Activated CD4-positive, alpha-beta T cell treated with anti-CD3 and anti-CD28 coated beads, Interleukin-2, Interleukin-4, amounts not matched to agents 100 ng/mL and 50 ng/mL, durations not matched to agents 16 hours and 8 hours (primary cell): ENCODE measurements at places on chromosomes 1 and 21.

GRCh38 chr1:42971841-42972291 lies 13.2 kb upstream of the SLC2A1 start:
- no peak for DNase-seq

DNA sequence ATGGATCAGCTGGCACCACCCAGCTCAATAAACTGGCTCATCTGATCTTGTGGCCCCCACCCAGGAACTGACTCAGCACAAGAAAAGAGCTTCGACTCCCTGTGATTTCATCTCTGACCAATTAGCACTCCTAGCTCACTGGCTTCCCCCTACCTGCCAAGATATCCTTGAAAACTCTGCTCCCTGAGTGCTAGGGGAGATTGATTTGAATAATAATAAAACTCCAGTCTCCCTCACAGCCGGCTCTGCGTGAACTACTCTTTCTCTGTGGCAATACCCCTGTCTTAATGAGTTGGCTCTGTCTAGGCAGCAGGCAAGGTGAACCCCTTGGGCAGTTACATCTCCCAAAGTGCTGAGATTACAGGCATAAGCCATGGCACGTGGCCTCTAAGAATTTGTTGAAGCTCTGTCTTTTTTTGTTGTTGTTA lies 11.8 kb upstream of the RHBDL2 start:
- peak; percentile 14 for DNase-seq

DNA sequence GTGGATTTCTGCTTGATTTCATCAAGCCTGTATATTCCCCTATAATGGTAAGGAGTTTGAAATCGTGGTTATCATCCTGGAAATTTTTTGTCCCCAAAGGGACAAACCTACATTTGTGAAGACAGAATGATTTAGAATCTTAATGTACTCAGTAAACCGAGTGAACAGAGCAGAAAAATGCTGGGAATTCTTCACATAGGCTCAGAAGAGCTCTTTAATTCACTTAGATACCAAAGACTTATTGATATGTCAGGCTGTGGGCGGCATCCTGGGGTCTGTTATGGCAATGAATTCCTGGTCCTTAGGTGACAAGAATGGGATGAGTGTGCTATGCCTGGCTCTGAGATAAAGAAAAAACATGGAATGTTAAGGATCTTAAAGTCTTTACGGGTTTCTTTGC lies 74.9 kb downstream of the ROR1 start:
- DNase-seq, result no peak

GRCh38 chr1:12415038-12415466 lies 185.2 kb downstream of the VPS13D start:
- DNase-seq, result no peak

DNA sequence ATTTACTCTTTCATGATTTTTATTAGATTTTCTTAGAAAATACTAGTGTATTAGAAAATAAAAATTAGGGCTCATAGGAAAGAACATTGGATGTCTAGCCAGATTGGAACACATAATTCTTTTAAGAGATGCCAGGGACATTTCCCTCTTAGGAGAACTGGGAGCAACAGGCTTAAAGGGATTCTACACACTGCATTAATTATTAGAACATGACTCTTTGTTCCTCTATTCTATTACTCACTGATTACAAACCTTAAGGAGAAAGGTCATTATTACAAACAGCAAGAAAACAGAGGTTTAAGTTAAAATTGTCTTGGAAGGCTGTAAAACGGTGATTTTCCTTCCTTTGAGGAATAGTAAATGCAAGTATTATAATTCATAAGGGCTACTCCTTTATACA lies 32.9 kb upstream of the VAV3 start:
- DNase-seq, result no peak

DNA sequence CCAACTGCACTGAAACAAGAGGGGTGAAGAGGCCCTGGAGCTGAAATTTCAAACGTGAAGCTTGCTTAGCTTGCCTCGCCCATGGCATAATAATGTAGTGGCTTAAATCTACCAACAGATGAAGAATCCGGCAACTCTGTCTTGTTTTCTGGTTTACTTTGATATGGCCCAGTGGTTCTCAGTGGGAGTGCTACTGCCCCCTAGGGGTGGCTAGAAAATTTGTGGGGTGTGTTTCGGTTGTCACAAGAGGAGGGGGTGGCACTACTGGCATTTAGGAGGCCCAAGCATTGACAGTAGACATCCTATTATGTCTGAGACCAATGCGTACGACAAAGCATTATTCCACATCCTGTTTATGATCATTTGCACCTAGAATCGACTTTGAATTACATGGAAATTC lies 51.9 kb upstream of the C8B start:
- DNase-seq, result no peak

DNA sequence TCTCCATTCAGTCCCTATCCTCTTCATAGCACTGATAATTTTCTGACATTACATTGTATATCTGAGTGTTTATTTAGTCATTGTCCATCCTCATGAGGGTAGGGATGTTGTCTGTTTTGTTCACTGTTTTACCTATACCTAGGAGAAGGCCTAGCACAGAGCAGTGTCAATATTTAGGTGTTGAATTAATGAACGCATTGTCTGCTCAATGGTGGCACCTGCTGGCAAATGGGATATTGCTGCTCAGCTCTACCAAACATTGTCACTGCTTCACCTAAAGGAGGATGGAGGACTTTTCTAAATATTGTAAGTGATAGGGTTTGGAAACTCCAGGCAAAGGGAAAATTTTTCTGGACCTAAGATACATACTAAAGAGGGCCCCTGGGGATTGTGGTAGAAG lies 243.9 kb downstream of the RRAGC start:
- no peak for DNase-seq

DNA sequence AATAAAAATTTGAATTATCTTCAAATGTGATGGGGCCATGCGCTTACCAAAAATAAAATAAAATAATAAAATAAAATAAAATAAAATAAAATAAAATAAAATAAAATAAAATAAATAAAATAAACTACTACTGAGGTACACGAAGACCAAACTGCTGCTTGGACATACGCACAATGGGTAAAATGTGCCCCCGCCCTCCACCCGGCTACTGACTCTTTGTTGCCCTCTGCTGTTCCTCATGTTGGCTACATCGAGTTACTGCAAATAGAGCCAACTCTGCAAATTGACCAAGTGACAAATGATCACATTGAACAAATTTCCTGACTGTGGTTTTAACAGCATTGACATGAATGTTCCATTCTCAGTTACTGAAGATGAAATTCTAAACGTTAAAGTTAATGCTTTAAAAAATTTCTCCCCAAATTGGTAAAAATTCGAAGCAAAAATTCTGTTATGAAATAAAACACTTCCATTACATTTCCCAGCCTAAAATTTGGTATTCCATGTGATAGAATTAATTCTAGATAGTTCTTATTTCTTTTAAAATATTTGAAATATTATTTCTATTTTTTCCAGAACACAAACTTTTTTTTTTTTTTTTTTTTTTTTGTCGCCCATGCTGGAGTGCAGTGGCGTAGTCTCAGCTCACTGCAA lies 18.8 kb upstream of the MAP1LC3C start:
- peak; percentile 41 for DNase-seq

DNA sequence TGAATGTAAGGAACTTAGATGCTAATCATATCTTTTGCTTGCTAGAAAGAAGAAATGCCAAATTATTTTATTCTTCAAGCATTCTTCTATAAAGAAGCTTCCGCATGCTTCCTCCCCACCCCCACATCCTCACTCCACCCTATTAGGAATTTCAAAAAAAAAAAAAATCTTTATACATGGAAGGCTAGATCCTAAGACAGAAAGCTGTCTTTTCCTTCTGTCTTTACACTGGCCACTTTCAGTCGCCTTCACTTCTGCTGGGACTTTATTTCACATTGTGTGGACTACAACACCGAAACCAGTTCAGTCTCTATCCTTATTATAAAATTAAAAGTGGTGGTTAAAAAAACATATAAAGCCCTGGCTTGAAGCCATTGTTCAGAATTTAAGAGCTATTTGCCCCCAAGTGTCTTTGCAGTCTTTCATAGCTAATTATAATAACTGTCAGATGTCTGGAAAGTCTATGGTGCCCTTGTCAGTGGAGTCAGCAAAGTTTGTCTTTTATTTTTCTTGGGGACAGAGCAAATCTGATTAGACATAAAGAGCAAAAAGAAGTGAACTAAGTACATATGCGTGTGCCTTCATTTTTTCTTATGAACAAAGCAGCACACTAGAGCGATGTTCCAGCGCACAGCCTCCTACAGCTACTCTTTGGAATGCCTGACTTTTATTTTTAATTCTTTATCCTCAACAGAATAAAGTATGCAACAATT lies 297.7 kb downstream of the PTPRC start:
- DNase-seq, result no peak

DNA sequence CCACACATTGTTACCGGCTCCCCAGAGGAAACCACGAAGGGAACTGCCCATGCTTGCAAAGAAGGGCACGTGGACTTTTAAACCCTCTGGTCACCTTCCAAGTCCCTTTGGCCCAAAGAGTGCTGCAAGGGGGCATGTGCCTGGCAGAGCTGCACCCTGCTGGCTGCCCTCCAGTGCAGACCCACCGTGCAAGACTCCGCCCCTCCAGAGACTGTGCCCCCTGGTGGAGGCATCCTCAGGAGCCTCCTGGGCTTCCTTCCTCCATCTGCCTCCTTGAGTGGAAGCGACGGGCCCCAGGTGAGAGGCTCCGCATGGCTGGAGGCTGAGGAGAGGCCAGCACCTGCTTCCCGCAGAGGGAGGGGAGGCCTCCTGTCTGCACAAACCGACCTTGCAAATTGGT lies 100.6 kb downstream of the CRYAA start:
- peak; percentile 12 for DNase-seq

GRCh38 chr1:116374353-116375147 lies 1.5 kb downstream of the ATP1A1 start:
- DNase-seq, result peak; percentile 19

GRCh38 chr1:232508130-232508701 lies 121.7 kb downstream of the SIPA1L2 start:
- DNase-seq, result no peak
